ENCODE measurements at places on chromosomes 5 and 9. TPM values are rescaled to one million over a fixed set of nuclear protein-coding genes. Genes with fewer than 3 reads are reported as not detected.

Gene CDC20B
- not detected for total RNA-seq

Gene LIX1
- not detected for total RNA-seq

Gene PPP2R2B
- not detected for total RNA-seq

Gene IFNA13
- total RNA-seq, result not detected

Gene COQ4
- 23.4 TPM for total RNA-seq

Gene GABRP
- 1.1 TPM for total RNA-seq

Gene PCDHGA12
- total RNA-seq, result 3.5 TPM

Gene CMYA5
- under 0.01 TPM for total RNA-seq

Gene PFN3
- total RNA-seq, result not detected

Gene GLRA1
- total RNA-seq, result not detected

Gene PAPPA
- under 0.01 TPM for total RNA-seq

Gene IFNA2
- total RNA-seq, result not detected

Gene SLC25A2
- total RNA-seq, result under 0.01 TPM

Gene F12
- 0.89 TPM for total RNA-seq

Data from dermis microvascular lymphatic vessel endothelial cell (primary cell).